Stimulated activated CD8-positive, alpha-beta memory T cell treated with anti-CD3 and anti-CD28 coated beads, Interleukin-7, amount 100 ng/mL, for 1 hour (primary cell): ENCODE measurements at places on chromosomes 4 and X.

- DNase-seq = peak; percentile 74
Observed at GRCh38 chr4:7070729-7071511, 3.1 kb upstream of the GRPEL1 start.

DNA sequence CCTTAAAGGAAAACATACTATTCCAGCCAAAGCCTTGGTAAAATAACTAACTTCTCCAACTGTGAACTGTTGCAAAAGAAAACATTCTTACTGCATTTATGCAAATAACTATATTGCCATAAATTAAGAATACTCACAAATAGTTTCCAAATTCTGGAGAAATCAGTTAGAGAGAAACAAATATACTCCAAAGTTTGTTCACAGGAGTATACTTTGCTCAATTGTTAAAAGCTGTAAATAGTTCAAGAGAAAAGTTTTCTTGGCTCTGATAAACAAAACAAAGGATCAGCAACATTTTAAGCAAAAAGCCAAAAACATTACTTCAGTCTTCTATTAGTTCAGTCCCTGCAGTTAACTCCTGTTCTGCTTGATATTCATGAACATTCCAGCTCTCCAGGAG lies 83.0 kb downstream of the EIF4E start:
- DNase-seq = no peak

GRCh38 chrX:73508861-73509260 lies 54.1 kb upstream of the CHIC1 start:
- DNase-seq = no peak

- no peak for DNase-seq
Observed at GRCh38 chr4:120918788-120919187, 3.7 kb downstream of the PRDM5 start.

- no peak for DNase-seq
Observed at GRCh38 chrX:48531358-48531959, 8.1 kb upstream of the TBC1D25 start.
